ENCODE measurements at places on chromosomes 16 and 17.
A peak's percentile ranks its signal among the peaks of the same experiment; 100 is the strongest.

GRCh38 chr16:89090669-89091426 is 2.8 kb upstream of the ACSF3 start:
- DNase-seq = no peak

DNA sequence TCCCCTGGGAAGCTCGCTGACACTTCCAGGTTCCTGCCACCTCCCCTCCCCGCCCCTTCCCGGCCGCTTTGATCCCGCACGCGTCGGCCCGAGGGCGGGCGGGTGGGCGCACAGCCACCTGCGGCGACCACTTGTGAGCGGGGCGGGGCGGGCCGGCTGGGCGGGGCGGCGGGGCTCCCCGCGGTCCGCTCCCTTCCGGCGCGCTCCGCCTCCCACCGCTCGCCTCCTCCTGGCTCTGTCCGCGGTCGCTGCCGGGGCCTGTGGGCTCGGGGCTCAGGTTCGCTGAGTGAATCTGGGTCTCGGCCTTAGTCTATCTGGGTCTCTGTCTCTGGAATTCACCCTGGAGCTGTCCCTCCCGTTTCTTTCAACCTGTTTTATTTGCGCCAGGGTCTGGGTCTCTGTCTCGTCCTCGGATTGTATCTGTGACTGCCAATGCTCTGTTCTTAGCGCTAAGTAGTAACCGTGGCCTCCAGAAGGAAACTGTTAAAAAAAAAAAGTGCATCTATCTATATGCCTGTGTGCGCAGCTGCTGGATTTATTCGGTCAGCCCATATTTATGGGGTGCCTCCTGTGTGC is 2.7 kb upstream of the HES7 start:
- no peak for DNase-seq

DNA sequence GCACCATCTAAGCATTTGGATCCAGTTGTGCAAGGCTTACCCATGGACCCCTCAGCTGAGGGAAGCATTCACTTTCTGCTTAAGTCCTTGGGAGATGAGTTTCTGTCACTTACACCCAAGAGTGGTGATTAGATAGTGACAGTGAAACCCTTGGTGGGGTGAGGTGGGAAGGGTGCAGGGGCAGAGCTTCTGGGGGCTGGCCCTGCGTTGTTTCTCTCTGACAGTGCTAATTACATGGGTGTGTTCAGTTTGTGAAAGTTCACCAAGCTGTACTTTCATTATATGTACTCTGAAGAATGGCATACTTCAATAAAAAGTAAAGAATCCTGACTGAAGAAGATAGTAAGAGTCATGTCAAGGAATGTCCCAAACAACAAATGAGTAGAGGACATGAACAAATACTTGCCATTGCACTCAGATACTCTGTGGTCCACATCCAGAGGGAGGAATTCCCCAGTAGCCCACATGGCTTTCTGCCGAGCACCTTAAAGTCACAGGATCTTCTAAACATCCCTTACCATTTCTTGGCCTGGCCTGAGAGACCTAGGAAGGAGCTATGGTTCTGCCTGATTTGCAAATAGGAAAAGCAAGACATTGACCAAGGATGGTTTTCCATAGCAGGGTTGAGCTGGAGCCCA is 8.4 kb downstream of the CHST6 start:
- DNase-seq = no peak

GRCh38 chr16:12390074-12390605 is 413.5 kb downstream of the CPPED1 start:
- no peak for DNase-seq

DNA sequence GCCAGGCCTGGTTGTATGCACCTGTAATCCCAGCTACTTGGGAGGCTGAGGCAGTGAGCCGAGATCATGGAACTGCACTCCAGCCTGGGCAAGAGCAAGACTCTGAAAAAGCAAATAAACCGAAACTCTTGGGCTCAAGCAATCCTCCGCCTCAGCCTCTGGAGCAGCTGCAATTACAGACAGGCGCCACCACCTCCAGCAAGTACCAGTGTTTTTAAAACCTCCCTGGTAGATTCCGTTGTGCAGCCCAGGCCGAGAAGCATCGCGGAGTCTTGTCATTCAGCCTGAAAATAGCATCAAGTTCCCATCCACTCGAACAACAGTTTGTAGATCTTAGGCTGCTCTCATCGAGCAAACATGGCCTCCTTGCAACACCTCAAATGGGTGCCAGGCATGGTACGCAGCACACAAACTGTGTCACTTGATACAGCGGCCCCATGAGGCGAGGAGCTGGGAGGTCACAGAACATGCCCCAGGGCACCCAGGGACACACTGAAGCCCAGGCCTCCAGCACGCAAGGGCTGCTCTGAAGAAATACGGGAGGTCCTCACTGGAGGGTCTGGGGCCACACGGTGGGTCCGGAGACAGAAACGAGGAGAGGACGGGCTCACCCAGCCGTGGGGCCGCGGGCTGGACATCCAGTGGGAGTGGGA is 18.1 kb downstream of the TMC6 start:
- no peak for DNase-seq

GRCh38 chr17:75064040-75064439 is 17.0 kb downstream of the KCTD2 start:
- DNase-seq = no peak

- no peak for DNase-seq
Observed at GRCh38 chr16:72066747-72067146, 3.7 kb downstream of the HPR start.

GRCh38 chr17:41338961-41339485 is 11.6 kb downstream of the KRT33A start:
- no peak for DNase-seq

DNA sequence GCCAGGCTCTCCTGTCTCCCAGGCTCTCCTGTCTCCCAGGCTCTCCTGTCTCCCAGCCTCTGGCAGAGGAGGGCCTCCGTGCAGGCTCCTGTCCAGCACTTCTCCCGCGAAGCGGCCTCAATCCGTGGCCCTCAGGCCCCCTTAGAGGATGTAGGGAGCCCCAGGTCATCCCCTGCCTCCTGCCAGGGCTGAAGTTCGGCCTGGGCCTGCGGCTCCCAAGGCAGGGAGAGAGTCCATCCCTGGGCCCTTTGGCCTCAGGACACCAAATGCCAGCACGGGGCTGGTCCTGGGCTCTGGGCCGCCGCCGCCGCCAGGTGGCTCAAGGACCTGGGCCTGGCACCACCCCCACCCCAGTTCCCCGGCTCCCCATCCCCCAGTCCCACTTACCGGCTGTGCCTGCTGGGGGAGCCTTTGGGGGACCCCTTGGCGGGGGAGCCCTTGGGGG is 370 bp downstream of the EVPL start:
- DNase-seq = no peak

- DNase-seq = no peak
Observed at GRCh38 chr16:1182316-1182671, 29.4 kb downstream of the CACNA1H start.

DNA sequence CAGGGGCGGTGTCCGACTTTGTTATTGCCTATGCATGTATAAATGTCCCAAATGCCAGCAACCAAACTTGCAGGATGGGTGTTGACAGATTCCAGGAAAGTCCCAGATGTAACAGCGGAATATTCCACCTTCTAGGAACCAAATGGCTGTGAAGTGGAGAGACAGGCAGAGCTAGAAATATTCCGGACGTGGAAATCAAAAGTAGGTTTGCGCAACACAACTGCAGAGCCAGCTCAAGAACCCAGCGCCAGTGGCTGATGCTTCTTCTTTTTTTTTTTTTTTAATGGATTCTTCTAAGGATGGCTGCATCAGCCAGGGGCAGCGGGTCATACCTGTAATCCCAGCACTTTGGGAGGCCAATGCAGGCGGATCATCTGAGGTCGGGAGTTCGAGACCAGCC is 601.7 kb downstream of the MAF start:
- no peak for DNase-seq

DNA sequence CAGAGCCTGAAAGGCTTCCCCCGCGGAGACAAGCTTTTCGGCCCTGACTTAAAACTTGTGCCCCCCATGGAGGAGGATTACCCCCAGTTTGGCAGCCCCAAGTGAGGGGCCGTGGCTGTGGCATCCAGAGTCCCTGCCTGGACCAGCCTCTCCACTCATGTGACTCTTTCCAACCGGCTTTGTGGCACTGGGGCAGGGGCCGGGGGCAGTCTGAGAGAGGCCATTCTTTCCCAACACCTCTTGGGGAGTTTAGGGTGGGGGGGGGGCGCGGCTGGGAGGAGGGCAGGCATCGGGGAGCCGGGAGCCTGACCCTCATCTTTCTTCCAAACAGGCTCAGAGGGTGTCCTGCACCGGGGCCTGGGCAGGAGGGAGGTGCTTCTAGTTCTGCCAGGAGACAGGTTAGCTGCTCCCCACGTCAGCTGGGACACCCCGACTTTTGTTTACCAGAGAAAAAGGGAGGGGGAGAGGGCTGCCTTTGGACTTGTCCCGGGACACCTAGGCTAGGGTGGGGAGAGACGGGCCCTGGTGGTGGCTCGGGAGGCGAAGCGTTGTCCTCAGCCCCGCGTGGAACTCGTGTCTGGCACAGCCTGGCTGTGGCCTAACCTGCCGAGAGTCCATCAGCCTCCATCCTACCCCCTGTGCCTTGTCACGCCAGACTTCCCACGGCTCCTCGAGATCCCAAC is 7.3 kb upstream of the SERPINF1 start:
- DNase-seq = no peak

GRCh38 chr17:14545156-14545906 is 244.4 kb downstream of the HS3ST3B1 start:
- no peak for DNase-seq

- no peak for DNase-seq
Observed at GRCh38 chr17:75277664-75278071, 6.6 kb upstream of the MIF4GD start.

GRCh38 chr17:66317629-66318028 is 15.2 kb downstream of the PRKCA start:
- no peak for DNase-seq

DNA sequence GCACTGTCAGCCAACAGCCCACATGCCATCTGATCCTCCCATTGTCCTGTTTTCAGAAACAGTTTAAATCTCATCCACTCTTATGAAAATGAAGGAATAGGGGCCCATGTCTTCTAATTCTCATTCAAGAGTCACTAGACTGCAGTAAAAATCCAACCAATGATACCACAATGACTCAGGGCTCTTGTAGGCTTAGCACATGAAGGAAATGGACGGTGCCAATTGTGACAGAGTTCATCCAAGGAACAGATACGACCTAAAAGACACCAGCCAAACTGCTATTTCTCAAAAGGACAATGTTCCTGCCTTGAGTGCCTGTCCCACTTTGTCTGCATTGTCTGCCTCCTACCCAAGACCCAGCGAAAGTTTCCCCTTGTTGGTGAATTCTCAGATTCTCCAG is 204.8 kb upstream of the COX10 start:
- DNase-seq = no peak

DNA sequence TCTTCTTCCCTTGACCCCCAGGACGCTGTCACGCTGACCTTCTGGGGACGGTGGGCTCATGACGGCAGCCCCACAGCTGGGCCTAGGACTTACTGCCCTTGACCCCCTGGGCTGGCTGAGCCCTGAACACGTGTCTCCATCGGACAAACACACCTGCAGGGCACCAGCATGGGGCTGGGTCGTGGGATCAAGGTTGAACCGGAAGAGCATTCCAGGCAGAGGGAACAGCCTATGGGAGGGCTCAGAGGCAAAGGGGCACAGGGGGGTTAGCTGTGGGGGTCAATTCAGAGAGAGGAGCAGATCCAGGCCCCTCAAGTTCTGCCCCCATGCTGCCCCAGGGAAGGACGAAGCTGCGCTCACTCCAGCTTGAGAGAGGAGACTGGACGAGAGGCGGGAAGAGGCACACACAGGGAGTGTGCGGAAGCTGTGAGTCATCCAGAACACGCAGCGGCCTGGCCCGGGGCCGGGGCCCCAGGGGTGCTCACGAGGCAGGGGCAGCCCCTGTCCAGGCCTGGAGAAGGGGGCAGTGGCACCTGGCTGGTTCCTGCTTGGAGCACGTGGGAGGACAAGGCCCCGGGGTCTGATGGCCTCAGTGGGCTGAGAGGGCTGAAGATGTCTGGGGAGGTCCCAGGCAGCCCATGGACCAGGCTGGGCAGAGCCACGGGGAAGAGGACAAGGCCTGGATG is 9.9 kb downstream of the SSTR5 start:
- no peak for DNase-seq

- DNase-seq = no peak
Observed at GRCh38 chr17:49431743-49432142, 17.1 kb upstream of the PHB1 start.

GRCh38 chr17:57855391-57856035 is 5.7 kb upstream of the MRPS23 start:
- peak; percentile 77 for DNase-seq

- no peak for DNase-seq
Observed at GRCh38 chr17:29115961-29116803, 64.0 kb downstream of the MYO18A start.

DNA sequence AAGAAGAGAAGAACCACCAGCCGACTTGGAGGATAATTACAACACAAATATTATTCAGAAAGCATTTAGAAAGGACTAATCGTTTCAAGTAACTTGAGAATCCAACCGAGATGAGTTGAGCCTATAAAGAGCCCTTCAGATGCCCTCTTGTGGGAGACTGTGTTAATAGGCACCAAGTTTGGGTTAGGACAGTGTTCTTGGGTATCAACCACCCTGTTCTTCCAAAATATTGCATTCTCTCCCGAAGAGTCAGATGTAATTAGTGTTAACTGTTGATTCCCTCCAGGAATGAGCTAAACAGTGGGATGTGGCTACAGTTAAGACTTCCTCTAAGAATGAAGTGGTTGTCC is 87.8 kb upstream of the NOL11 start:
- no peak for DNase-seq

GRCh38 chr17:16878606-16879005 is 93.3 kb downstream of the TNFRSF13B start:
- peak; percentile 34 for DNase-seq

DNA sequence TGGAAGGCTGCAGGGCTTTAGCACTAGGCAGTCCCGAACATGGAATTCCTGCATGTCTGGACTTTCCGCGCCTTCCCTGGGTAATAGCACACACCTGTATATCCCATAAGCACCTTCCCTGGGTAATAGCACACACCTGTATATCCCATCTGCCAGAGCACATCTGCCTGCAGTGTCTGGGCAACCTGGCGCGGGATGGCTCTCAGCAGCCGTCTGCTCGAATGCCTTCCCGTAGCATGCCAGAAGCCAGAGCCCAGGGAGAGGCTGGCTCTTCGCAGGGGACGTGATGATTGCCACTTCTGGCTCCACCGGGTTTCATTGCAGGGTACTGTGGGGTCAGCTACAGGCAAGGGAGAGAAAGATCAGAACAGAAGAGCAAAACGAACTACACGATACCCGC is 21.3 kb downstream of the MBTPS1 start:
- no peak for DNase-seq

DNA sequence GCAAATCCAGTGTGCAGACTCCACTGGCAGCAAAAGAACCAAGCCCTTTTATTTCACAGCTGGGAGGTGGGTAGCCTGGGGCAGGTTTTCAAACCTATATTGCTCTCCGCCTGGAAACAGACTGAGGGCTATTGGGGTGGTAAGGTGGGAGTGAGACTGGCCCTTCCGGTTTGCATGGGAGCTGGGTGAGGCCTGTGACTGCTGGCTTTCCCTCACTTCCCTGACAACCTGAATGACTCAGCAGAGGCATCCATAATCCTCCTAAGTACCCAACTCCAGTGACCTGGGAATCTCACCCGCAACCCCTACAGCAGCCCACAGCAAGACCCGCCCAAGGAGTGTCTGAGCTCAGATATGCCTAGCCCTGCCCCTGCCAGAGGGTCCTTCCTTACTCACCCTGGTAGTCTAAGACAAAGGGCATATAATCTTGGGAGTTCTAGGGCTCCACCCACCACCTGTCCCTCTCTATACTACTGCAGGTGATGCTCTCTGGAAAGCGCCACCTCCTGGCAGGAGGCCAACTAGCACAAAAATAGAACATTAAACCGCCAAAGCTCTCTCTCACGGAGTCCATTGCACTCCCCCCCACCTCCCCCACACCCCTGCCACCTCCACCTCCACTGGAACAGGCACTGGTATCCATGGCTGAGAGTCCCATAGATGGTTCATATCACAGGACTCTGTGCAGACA is 602.0 kb upstream of the C16orf82 start:
- no peak for DNase-seq

Measured in vagina (tissue), 2 donors.